ENCODE measurements at places on chromosomes 12 and 14.

GRCh38 chr14:64960762-64961276 is 11.3 kb downstream of the RAB15 start:
- no peak for DNase-seq

DNA sequence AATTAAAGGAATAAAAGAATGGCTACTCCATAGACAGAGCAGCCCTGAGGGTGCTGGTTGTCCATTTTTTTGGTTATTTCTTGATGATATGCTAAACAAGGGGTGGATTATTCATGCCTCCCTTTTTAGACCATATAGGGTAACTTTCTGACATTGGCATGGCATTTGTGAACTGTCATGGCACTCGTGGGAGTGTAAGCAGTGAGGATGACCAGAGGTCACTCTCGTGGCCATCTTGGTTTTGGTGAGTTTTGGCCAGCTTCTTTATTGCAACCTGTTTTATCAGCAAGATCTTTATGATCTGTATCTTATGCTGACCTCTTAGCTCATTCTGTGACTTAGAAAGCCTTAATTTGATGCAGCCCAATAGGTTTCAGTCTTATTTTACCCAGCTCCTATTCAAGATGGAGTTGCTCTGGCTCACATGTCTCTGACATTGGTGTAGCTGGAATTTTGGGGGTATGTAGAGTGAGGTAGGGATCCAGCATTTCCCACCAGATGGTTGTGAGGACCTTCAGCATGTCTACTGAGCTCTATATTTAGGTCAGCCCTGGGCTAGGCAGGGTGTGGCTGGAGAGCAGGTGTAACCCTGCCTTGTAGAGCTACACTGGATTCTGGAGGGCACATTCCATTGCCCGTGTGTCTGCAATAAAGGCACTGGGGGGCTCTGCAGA is 103.5 kb upstream of the SLC38A2 start:
- DNase-seq = no peak

DNA sequence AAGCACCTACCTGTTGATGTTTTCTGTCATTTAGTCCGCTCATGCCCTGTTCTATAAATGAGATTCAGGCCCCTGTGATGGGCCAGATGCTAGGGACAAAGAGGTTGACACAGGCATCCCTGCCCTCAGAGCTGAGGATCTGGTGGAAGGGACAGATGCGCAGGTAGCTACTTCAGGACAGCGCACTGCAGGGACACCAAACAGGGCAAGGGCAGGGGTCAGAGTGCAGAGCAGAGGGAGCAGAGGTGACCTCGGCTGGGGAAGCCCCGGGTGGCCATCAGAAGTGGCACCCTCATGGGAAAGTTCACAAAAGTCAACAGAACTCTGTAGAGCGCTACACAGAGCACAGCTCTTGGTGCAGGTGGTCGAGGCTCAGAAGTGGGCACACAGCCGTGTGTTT is 5.6 kb upstream of the PNMA1 start:
- DNase-seq = no peak

- DNase-seq = no peak
Observed at GRCh38 chr14:70093156-70093555, 95.6 kb downstream of the SLC8A3 start.

- no peak for DNase-seq
Observed at GRCh38 chr14:37246427-37246829, 48.7 kb downstream of the MIPOL1 start.

DNA sequence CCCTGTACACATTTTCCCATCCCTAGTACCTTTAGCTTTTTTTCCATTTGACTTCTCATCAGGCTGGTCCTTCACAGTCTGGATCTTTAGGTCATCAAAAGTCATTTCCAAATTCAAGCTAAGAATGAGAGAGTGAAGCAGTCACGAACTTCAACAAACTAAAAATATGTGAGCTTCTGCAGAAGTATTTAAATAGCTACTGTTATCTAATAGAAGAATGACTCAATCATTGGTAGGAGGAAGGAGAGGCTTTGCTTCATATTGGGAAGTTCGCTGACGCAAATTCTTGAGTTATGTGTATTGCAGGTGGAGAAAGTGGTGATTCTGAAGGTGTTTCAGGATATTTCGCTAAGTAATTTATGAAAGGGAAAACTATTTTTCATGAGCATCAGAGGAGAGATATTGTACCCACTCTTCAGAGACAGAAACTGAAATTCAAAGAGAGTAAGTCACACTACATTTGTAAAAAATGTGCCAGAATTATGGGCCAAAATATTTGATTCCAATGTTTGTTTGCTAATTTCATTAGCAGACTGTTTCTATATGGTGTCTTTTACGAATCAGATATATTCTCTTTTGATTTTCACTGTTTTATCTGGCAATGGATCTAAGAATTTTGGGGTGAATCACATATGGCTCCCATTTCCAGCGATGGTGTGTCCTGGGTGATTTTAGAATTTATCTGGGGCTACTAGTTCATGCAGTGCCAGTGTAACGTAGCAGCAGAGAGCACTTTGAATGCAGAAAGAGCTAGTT is at the start of gene OLR1:
Gene OLR1 (minus strand): TSS at position 160 of the 756 bp plus-strand sequence. CDS start 55 bp downstream, at position 105.
- no peak for DNase-seq
